ENCODE measurements at places on chromosomes 4 and X. TPM values are rescaled to one million over a fixed set of nuclear protein-coding genes. Genes with fewer than 3 reads are reported as not detected.

Gene ADGRG2
- 7.8 TPM for total RNA-seq

Gene DBET
- total RNA-seq, result not detected

Gene PACRGL
- 20.9 TPM for total RNA-seq

Gene CT47B1
- total RNA-seq, result not detected

- DNase-seq, result no peak
Observed at GRCh38 chrX:44961817-44962607, 89.0 kb downstream of the KDM6A start.

DNA sequence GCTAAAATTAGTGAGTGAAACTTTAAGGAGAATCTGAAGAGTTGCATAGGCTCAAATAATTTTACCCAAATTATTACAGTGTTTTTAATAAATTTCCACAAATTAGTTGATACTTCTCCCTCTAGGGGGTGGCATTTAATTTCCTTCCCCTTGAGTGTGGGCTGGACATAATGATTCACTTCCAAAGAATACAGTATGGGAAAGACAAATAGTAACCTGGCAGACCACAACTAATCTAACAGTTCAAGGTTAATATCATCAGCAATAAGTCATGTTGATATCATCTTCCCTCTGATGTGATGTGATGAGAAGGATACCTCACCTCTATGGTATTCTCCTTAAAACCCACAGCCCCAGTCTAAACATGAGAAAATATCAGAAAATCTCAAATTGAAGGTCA, 15.5 kb downstream of the PFKFB1 start:
- no peak for DNase-seq

DNA sequence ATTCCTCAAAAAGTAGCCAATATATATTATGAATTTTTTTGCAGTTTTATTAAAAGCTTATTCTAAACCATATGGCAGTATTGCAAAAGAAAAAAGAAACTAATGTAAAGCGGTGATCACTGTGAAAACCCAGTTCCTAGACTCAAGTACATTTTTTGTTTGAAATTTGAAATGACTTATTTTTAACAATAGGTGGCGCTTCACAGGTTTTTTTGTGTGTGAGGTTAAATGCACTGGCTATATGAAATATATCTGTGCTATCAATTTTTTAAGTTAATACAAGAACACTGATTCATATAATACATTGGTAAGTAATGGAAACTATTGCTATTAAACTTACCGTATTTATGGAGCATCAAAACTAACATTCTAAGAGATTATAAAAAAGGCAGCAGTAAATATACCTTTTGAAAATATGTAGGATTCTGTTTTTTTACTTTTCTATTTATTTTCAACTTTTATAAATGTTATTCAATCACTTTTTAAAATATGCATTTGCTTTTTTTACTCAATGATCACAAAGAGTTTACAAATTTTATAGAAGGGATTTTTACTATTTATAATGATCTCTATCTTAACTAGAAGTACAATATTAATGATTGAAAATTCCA, 5.6 kb upstream of the SPRY1 start:
- DNase-seq, result no peak

GRCh38 chr4:78235800-78236199, 178.7 kb downstream of the FRAS1 start:
- DNase-seq, result no peak

DNA sequence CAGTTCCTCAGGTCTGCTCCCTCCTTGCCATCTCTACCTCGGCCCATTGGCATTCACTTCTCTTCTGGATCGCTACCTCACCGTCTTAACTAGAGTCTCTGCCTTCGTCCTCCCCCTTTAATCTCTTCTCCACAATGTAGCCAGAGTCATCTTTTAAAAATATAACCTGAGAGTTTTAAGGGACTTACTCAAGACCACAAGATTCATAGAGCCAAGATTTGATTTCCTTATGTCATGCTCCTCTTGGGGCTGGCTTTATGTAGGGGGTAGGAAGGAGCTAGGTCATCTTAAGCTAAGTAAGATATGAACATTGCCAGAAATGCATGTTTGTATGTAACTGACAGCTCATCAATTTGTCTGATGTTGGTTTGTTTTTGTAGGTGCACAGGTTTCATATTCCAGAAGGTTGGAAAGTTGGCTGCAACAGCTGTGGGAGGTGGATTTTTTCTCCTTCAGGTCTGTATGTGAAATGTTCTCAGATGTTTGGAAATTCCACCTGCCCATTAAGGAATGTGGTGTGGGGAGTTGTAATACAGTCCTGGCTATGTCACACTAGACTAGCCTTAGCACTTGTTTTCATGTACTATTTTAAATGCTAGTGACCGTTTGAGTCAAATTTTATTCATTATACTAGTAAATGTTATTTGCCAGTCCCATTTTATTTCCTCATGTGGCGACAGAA, 19.6 kb downstream of the FUNDC2 start:
- no peak for DNase-seq

DNA sequence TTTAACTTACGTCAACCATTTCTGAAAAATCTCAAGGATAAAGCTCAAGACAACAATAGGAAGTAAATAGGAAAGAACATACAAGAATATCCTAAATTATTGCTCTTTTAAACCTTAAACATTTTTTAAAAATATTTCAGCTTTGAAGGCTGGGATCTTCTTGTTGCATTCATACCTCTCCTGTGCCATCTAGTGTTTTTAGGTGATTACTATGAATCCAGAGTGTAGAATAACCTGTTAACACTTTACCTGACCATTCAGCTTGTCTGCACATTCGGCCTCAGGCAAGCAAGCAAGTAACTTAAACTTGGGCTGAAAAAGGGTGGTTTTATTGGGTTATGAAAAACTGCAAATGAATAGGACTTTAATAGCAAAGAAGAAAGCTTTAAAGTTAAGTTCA, 507.8 kb upstream of the INTU start:
- DNase-seq, result no peak

- DNase-seq, result no peak
Observed at GRCh38 chrX:118523920-118524319, 28.3 kb downstream of the DOCK11 start.

GRCh38 chr4:146379744-146380143, 142.0 kb downstream of the SLC10A7 start:
- DNase-seq, result no peak

GRCh38 chr4:48262926-48263325, 6.7 kb downstream of the TEC start:
- DNase-seq, result no peak

GRCh38 chrX:68556036-68556435, 57.2 kb downstream of the YIPF6 start:
- no peak for DNase-seq

- DNase-seq, result no peak
Observed at GRCh38 chrX:102723456-102723855, 2.9 kb downstream of the GPRASP3 start.

DNA sequence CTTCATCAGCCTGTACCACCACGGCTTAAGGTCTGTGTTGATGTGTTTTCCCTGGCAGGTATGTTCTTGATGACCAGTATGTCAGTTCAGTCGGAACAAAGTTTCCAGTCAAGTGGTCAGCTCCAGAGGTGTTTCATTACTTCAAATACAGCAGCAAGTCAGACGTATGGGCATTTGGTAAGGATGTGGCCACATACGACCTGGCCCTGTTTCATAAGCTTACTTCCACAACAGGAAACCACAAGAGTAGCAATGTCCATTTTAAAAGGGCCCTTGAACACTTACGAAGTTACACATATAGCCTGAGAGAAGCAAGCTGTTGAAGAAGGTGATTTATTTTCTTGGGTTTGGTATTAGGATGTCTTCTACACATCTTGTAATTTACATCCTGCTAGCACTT, 46.1 kb downstream of the BMX start:
- DNase-seq, result no peak

DNA sequence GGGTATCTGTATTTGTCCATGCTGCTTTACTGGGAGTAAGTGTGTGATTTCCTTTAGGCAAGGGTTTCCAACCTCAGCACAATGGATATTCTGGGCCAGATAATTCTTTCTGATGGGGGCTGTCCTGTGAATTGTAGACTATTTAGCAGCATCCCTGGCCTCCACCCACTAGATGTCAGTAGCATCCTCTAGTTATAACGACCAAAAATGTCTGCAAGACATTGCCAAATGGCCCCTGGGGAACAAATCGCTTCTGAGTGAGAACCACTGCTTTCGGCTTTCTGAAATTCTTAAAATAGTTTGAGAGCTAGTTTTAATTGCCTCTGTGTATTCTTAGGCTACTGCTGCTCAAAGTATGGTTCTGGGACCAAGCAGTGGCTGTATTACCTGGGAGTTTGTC, 81.2 kb upstream of the GPM6B start:
- DNase-seq, result no peak

Data from H7 (cell line).